NCI-H1694 (cell line): ENCODE measurements at places on chromosomes 5 and 9.

GRCh38 chr9:110255034-110255462 is 1.3 kb downstream of the TXN start:
- DNase-seq, result no peak

DNA sequence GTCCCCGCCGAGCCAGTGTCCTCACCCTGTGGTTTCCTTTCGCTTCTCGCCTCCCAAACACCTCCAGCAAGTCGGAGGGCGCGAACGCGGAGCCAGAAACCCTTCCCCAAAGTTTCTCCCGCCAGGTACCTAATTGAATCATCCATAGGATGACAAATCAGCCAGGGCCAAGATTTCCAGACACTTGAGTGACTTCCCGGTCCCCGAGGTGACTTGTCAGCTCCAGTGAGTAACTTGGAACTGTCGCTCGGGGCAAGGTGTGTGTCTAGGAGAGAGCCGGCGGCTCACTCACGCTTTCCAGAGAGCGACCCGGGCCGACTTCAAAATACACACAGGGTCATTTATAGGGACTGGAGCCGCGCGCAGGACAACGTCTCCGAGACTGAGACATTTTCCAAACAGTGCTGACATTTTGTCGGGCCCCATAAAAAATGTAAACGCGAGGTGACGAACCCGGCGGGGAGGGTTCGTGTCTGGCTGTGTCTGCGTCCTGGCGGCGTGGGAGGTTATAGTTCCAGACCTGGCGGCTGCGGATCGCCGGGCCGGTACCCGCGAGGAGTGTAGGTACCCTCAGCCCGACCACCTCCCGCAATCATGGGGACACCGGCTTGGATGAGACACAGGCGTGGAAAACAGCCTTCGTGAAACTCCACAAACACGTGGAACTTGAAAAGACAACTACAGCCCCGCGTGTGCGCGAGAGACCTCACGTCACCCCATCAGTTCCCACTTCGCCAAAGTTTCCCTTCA is 1.4 kb downstream of the GLIS3 start:
- DNase-seq, result peak; percentile 9

GRCh38 chr5:68420476-68421344 is 205.2 kb downstream of the PIK3R1 start:
- no peak for DNase-seq

GRCh38 chr5:138468966-138469539 is 3.8 kb downstream of the EGR1 start:
- no peak for DNase-seq
